ENCODE measurements at places on chromosomes 13 and 19. TPM values are rescaled to one million over a fixed set of nuclear protein-coding genes. Genes with fewer than 3 reads are reported as not detected.

The SIGLEC12 gene
- 0.05 TPM for polyA plus RNA-seq

The LGI4 gene
- 35.6 TPM for polyA plus RNA-seq

The SPC24 gene
- polyA plus RNA-seq: 1.6 TPM

The PNMA8A gene
- 10.7 TPM for polyA plus RNA-seq

The RYR1 gene
- 1.1 TPM for polyA plus RNA-seq

The RXFP2 gene
- not detected for polyA plus RNA-seq

The CDX2 gene
- not detected for polyA plus RNA-seq

All from right cardiac atrium (tissue), 5 donors.